Left kidney (tissue), 8 donors: ENCODE measurements at places on chromosomes 16 and 17.

DNA sequence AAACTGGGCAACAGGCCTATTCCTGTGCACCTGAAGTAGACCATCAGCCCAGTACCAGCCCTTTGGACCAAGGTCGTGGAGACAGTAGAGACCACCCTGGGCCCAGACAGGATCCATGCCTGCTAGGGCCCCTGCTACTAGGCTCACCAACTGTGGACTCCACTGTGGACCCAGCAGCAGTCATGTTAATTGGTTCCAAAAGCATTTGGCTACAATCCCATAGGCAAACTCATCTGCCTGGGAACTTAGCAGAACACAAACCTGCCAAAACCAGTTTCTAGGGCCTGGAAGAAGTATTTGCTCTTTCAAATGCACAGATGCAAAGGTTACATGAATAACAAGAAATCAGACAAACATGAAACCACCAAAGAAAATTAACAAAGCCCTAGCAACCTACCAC lies 53.1 kb downstream of the ACSM2A start:
- no peak for DNase-seq

DNA sequence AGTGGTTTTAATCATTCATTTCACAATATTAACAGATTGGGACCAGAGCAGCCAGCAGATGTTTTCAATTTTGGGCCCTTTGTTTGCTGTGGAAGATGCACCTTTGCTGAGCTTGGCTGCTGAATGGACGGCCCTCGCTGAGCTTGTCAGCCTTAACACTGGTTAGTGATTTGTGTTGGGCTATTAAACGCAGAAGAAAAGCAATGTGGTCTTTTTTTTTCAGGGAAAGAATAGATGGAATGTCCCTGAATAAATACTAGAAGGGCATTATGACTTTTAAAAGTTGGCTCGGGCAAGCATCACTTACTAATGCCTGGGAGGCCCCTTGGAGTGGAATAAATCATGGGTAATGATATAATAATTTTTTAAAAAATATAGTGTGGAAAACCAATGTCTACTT lies 297.0 kb downstream of the MAP2K6 start:
- DNase-seq: no peak

GRCh38 chr17:45782889-45783592 lies 1.1 kb upstream of the CRHR1 start:
- no peak for DNase-seq

- no peak for DNase-seq
These were observed 32.7 kb downstream of the NFATC3 start for GRCh38 chr16:68117884-68118283.

- no peak for DNase-seq
These were observed 53.9 kb downstream of the VPS35L start for GRCh38 chr16:19609359-19609758.

- no peak for DNase-seq
These were observed 20.9 kb upstream of the MPRIP start for GRCh38 chr17:17021194-17021863.

DNA sequence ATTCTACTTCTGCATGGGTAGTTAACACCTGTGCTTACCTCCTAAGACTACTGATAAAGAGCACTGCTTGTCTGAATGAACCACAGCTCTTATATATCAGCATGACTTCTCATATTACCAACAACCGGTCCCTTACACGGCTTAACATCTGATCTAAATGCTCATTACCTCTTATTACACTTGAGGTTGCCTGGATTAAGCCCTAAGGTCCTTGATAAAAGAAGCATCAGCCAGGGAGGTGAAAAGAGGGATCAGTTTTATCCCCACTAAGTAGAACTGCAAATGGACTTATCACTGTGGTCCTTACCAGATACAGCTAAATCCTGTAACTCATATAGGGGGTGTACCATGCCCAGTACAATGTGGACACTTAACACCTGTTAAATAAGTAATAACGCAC lies 8.2 kb upstream of the RSKR start:
- DNase-seq: no peak

DNA sequence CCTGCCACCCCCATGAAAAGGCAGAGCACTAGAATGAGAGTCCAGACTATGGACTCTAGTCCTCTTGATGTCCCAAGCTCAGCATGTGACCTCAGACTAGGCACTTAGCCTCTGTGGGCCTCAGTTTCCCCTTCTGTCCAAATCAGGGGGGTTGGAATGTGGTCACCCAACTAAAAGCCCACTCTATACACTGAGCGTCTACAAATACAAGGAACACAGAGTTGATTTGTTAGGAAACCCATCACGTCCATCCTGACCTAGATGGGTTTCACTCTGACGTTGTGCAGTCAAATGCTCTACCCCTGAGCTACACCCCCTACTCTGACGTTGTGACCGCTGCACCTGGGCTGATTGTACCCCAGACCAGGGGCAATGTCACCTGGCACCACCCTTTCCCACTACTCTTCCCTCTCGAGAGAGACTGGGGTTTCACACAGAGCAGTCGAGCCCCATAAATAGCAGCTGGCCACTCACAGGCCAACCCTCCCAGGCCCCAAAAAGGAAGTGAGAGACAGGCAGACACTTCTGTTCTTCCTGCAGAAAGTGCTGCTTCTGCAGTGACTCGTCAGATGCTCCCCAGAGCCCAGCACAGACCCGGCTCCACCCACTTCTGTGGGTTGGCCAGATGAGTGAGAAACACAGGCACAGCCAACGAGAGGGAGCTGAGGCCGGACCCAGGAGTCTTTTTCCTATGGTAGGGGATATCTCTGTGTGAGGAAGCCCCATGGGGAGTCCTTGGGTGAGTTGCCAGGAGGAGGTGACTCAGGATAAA lies 16.1 kb upstream of the TNFRSF13B start:
- DNase-seq: no peak
